ENCODE measurements at places on chromosomes 12 and 14.

- DNase-seq = no peak
Observed at GRCh38 chr14:74614508-74615495, 2.8 kb upstream of the LTBP2 start.

DNA sequence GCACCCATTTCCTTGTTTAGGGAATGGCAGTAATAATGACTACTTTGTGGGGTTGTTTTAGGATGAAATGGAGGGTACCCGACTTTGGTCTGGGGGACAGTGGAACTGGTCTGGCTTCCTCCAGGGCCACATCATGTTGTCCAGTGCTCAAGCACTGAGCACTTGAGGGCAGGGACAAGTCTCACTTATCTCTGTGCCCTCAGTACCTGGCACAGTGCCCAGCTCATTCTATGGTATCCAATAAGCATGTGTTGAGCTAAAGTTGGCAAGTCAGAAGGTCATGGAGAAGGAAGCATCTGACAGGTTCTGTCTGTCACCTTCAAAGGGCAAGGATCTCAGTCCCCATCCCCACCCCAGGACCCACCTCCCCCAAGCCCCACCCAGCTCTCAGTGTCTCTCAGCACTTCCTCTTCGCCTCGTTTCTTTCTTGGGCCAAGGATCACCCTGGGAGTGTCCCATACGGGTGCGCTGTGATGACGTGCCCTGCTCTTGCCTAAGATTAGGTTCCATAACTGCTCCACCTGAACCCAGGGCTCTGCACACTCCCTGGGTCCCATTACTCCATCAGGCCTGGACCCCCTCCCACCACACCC lies 24.3 kb upstream of the TMEM106C start:
- no peak for DNase-seq

DNA sequence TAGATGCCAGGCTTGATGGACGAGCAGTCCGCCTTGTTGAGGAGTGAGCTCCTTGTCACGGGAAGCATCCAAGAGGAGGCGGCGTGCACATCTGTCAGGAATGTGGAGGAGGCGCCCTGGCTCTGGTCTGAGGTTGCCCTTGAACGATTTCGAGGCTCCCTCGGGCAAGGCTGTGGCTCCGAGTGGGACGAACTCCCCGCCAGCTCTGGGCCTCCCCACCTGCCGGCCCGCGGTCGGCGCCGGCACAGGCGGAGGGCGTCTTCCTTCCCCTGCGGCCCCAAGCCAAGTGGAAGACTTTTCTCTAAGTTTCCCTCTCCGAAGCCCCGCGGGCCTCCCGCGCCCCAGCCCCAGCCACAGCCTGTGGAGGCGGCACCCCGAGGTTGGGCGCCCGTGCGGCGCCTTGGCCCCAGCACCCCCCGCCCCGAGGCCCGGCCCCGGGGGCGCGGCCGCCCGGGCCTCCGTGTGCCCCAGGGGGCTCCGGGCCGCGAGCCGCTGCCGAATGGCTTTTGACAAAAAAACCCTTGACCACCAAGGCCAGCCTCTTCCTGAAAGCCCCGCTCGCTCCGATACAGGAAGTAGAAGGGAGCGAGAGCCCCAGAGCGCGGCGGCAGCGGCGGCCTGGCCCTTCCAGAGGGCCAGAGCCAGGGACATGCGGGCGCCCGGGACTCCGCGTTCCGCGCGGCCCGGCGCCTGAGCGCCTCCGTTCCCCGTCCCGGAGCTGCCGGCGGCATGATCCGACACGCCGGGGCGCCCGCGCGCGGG lies at the start of gene RIN3:
Gene RIN3, plus strand, starts transcription at position 578 of the 762 bp plus-strand sequence. Its CDS starts 152 bp downstream, at position 730.
- DNase-seq = peak; percentile 31

DNA sequence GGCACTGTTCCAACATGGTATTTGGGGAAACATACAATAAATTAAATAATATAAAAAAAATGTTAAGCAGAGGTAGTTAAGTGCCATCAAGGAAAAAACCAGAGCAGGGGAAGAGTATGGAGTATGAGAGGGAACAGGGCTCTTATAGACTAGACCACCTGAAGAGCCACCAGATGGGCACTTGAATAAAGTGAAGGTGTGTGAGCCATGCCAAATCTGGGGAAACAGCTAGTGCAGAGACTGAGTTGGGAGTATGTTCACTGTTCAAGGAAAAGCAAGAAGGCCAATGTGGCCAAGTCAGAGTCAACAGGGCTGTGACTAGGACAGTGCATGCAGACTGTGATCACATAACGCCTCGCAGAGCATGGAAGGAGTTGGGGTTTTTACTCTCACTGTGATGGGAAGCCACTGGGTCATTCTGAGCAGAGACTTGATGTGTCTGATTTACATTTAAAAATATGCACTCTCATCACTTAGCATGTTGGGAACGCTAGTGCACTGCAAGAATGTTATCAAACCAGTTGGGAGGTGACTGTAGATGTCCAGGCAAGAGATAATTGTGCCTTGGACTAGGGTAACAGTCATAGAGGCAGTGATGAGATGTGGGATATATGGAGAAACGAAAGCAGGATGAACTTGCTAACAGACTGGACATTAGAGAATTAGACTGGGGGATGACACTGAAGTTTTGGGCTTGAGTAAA lies 25.6 kb downstream of the NDUFA12 start:
- no peak for DNase-seq

DNA sequence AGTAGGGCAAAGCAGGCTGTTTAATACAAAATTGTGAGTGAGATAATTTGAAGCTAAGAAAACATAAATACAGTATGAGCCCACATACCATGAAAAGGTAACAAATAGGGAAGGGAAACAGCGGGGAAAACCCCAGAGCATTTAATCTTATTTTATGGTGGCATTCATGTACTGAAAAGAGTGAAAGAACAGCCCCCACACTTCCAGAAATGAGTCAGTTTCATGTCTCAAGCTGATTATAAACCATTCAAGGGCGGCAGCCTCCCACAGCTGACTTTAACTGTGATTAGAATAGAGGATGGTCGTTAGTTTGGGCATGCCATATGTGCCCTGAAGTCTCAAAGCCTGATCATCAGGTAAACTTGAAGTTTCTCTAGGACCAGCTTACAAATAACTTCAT lies 64.5 kb downstream of the FOXG1 start:
- no peak for DNase-seq

DNA sequence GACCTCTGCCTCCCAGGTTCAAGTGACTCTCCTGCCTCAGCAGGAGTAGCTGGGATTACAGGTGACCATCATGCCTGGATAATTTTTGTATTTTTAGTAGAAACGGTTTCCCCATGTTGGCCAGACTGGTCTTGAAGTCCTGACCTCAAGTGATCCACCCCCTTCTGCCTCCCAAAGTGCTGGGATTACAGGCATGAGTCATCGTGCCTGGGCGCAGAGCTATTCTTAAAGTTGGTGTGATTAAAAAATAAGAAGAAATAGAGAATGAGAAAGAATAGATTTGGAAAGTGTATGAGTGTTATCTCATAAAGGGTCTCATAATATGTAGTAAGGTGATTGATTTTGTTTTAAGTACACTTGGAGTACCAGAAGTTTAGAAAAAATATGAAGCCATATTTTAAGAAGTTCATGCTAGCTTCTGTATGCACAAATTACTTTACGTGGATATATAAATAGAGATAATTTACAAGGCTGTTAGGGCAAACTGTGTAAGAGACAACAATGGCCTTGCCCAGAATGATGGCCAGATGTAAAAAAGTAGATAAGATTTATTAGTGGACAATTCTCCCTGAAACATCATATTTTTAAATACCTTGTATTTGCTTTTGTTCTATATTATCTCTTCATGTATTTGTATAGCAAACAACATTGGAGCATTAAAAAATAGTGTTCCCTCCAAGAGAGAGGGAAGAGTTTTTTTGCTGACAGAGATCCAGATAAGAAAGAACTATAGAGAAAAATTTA lies 1108.5 kb downstream of the SLC16A7 start:
- no peak for DNase-seq

DNA sequence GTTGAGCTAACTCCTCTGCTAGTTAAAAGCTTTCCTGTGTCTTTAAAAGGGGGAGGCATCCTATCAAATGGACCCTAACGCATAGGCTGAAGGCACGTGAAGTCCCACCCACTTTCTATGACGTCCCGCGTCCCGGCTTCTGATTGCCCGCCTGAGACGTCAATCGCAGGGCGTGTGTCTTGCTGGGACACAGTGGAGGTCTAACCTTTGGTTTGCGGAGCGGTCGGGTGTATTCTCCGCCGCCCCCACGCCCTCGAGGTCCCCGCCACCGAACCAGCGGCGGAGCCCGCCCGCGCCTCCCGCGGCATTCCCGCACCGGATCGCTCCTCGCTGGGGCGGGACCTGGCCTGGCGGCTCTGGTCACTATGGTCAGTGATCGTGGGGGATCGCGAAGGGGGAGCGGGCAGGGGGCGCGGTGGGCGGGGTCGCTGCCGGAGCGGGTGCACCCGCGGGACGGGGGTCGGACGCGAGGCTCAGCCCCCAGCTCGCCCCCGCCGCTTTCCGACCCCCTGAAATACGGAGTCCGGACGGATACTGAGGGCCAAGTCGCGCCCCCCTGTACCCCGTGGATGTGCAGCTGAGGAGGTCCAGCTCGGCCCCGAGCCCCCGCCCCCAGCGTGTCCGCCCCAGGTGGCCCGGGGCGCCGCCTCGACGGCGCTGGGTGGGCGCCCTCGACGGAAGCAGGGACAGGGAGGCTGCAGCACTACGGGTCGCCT lies at the start of gene OTUB2:
Gene OTUB2, plus strand, starts transcription at position 168 of the 716 bp plus-strand sequence. Its CDS starts 198 bp downstream, at position 366.
- DNase-seq = peak; percentile 99

- no peak for DNase-seq
Observed at GRCh38 chr12:130818272-130818634, 20.8 kb downstream of the STX2 start.

DNA sequence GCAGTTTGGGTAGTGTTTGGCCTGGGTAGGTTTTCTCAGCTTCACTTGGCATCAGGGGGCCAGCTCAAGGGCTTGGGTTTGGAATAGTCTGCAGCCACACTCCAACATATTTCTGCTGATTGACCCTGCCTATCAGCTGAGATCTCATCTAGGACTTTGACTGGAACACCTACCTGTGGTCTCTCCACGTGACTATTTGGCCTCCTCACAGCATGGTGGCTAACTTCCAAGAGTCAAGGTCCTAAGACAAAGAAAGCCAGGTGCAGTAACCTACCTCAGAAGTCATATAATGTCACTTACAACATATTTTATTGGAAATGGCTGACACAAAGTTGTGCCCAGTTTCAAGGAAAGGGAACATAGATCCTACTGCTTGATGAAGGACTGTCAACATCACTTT lies 481.0 kb downstream of the EGLN3 start:
- DNase-seq = no peak

DNA sequence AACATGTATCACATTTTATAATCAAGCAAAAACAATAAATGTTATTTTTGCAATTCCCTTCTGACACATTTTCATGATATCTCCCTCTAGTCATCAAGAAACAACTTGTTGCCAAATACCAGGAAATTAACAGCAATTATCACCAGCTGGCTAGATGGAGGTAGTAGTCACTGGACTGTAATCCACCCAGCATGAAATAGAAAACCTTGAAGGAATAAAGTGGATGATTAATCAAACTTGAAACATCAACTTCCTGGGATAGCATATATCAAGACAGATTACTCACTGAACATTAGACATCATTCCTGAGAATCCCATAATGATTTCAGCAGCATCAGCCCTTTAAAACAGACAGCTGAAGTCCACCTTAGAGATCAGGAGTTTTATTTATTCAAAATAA lies 259.0 kb downstream of the CCDC59 start:
- no peak for DNase-seq

- DNase-seq = no peak
Observed at GRCh38 chr12:62259631-62259992, 592 bp upstream of the USP15 start.

DNA sequence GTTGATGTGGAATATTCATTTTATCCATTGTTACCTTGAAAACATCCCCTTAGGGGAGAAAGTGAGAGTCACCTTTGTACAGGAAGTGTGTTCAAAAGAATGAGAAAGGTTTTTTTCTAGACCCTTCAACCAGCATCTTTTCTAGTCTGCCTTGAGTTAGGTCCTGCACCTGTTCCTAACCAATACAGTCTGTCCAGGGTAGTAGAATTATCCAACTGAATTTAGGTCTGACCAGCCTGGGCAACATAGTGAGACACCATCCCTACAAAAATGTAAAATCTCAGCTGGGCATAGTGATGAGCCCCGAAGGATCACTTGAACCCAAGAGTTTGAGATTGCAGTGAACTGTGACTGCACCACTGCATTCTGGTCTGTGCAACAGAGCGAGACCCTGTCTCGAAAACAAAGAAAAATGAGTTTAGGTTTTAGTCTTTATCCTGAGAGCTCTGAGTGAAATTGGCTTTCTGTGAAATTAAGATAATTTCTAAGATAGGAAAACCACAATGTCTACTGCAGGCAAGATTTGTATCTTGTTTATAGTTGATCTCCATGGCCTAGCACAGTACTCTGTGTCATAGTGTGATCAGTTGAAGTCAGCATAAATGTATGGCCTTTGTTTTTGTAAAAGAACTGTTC lies 25.2 kb downstream of the ARHGAP5 start:
- DNase-seq = no peak

DNA sequence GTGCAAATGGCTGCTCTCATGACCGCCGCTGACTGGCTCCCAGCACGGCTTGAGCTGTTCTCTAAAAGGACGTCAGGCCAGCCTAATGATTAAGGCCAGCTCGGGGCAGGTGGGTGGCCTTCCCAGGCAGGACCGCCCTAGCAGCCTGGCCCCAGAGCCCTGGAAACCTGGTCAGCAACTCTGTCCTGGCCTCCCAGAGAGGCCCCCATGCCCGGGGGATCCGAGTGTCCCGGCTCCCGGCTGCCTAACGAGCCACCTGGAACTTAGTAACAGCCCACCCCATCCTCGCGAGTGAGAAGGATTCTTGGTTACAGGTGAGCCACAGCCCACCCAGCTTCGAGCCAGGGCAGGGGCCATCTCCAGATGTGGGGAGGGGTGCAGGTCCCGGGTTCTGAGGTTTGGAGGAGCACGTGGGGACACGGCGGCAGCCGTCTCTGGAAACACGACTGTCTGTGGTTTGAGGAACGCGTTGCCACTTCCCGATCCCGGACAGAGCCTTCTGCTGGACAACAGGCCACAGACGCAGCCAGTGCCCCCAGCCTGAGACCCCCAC lies 73.8 kb upstream of the FBRSL1 start:
- no peak for DNase-seq

DNA sequence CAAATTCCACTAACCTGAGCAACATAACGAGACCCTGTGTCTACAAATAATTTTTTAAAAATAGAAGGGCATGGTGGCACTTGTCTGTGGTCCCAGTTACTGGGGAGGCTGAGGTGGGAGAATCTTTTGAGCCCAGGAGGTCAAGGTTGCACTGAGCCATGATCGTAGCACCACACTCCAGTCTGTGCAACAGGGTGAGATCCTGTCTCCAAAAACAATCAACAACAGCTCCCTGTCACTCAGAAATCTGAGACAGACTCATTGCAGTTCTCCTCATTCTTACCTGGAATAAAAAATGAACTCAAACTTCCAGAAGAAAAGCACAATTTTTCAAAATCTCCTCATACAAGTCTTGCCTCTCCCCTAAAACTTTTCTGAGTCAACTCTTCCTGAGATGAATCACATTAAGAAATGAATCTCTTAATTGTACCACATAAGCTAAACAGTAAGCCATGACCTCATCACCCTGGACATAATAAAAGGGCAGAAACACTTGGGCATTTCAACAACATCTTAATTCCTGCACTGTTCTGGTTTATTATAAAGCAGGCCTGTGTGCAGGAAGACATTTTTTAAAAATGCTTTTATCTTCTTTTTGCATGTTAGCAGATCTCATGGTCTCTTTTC lies 214.3 kb upstream of the CDKN3 start:
- DNase-seq = no peak

Data from neuronal stem cell (in vitro differentiated cells).